GM12878 (cell line): ENCODE measurements at places on chromosomes 2 and 18.

- DNase-seq = no peak
These were observed 178.4 kb upstream of the FN1 start for GRCh38 chr2:215614296-215614695.

DNA sequence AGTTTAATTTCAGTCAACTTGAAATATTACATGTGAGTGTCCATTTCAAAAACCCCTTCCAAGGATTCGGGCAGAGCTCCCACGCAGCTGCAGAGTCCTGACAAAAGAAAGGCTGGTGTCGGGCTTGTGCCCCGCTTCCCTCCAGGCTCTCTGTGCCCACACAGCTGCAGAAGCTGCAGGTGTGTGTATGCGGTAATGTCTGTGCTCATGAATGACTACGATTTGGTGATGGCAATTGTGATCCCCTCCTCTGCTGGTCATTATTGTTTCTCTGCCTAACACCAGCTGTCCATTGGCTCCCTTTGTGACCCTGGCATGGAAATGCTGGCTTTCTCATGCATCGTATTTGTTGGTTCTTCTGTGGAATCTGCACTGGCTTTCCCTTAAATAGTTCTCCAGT is 224.8 kb downstream of the NUP35 start:
- DNase-seq = no peak

DNA sequence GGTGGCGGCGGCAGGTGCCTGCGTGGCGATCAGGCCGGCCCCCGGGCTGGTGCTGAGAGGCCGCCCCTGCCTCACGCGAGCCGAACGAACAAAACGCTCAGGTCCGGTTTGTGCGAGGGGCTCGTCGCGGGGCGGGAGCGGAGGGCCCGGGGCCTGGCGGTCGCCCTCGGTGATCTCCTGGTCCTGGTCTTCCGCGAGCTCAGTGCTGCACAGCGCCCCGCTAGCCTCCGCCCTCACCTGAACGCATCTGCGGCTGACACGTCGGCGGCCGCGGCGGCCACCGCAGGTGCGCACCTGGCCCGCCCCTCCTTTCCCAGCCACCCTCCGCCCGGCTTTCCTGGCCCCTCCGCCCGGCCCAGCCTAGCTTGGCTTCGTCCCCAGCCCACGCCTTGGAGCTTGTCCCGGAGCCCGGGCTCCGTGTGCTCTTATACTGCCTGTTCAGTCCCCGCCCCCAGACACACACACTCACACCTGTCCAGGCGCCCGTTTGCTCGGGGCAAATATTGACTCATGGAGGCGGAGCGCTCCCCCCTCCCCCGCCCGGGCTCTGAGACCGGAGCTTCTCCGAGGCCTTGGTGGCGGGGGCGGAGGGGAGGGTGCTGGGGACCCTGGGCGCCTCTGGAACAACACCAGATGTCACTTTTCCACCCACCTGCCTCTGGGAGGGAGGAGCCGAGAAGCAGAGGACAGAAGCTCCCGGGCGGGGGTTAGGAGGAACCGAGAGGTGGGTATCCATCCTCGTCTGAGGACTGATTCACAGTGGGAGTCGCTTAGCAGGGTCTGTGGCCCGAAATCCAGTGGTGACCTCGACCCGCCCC is 8.6 kb upstream of the CRYBA2 start:
- no peak for DNase-seq

DNA sequence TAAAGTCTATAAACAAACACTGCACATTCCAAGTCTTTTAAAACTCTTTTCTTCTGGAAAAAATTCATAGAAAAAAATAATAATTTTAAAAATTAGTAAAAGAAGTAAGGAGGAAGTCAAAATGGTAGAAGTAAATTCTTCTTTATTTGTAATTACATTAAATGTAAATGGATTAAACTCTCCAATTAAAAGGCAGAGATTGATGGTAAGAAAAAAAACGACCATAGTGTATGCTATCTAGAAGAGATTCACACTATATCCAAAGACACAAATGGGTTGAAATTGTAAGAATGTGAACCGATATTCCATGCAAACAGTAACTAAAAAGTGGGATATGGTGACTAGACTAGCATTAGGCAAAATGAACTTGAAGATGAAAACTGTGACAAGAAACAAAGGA is 1196.1 kb upstream of the CDH2 start:
- no peak for DNase-seq

- no peak for DNase-seq
These were observed 63.5 kb downstream of the C1D start for GRCh38 chr2:67999332-67999731.

GRCh38 chr2:119179991-119180390 is 21.4 kb upstream of the C1QL2 start:
- no peak for DNase-seq
